ENCODE measurements at places on chromosomes 4 and X.
A peak's percentile ranks its signal among the peaks of the same experiment; 100 is the strongest.

GRCh38 chr4:38254825-38255224 is 294.6 kb downstream of the PTTG2 start:
- DNase-seq: no peak

- no peak for DNase-seq
Observed at GRCh38 chrX:153340111-153340510, 6.2 kb downstream of the ZNF275 start.

GRCh38 chrX:44101281-44101680 is 128.1 kb upstream of the NDP start:
- no peak for DNase-seq

- no peak for DNase-seq
Observed at GRCh38 chr4:118367361-118367760, 14.6 kb upstream of the PRSS12 start.

- no peak for DNase-seq
Observed at GRCh38 chrX:108163333-108164082, 71.9 kb downstream of the ATG4A start.

DNA sequence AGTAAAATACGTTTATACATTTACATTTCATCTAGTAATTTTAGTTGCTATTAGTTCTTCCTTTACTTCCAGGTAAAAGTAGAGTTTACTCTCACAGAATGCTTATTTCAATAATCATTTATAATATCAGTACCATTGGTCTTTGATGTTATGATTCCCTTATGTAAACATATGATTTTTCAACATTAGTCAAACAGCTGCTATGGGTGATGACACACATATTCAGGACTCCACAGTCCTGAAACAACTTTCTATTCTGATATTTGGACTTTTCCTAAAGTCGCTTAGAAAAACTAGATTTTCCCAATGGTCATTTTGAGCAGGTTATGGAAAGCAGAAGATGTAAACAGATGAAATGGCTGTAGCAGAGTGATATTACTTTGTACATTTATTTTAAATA is 369.8 kb downstream of the UNC5C start:
- DNase-seq: no peak

DNA sequence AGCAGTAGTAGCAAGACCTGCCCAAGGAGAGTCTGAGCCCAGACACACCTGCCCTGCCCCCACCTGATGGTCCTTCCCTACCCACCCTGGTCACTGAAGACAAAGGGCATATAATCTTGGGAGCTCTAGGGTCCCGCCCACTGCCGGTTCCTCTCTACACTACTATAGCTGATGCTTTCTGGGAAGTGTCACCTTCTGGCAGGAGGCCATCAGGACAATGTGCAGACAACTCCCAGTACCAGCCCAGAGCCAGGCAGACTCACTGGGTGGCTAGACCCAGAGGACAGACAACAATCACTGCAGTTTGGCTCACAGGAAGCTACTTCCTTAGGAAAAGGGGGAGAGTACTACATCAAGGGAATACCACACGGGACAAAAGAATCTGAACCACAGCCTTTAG is 312.7 kb downstream of the SPRY1 start:
- no peak for DNase-seq

DNA sequence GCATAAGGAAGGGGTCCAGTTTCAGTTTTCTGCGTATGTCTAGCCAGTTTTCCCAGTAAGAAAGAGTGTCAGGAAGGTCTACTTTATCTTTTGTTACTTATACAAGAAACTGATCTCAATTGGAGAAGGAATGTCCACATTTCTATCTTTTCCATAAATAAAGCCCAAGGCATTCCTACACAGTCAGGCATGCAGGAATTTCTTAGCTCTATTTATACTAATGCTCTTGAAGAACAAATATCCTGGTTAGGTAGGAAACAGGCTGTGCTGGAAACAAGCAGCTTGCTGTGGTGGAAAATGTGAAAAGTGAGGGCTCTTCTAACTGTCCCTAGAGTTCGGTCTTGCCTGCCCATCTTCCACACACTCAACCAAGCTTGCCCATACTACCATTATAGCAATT is 37.9 kb upstream of the PITX2 start:
- DNase-seq: no peak

DNA sequence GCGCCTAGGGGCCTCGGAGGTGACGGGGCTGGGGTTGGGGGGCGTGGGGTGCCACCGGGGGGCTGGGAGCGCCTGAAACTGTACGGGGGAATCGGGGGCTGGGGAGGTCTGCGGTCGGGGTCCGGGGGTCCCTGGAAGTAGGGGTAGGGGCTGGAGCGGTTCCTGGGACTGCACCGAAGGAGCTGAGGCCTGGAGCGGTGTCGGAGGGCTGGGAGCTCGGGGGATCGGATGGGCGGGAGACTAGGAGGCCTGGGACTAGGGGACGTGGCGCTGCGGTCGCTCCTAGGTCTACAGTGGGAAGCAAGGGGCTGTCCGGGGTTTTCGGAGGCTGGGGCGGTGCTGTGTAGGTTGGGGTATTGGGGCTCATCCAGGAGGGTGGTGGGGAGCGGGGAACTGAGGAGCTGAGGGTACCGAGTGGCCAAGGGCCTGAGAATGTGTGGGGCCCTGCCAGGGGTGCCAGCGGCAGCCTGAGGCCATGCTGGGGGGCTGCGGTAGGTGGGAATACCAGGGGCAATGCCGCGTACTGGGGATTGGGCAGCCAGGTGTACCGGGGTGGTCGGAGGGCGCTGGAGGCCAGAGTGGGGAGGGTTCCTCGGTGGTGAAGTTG is 562 bp downstream of the AKAP17A start:
- DNase-seq: no peak

DNA sequence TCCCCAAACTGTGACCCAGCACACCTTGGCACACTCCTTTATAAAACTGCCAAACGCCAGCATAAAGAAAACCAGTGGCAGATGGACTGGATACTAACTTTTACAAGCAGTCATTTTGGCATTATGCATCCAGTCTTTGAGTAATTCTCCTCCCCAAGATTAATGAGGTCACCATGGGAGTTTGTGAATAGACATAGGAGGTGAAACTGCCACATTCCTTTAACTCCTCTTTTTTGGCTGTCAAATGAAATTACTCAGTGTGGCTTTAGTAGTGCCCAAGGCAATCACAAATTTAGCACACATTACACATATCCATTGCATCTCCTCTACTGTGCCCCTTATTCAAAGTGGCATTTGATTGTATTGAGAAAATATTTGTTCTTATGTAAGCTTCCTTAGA is 315.3 kb upstream of the FGF13 start:
- DNase-seq: no peak

- DNase-seq: no peak
Observed at GRCh38 chrX:136780763-136781162, at the start of gene ARHGEF6. Gene ARHGEF6, minus strand, starts transcription at chrX:136780932. Its CDS starts 50 bp downstream, at chrX:136780882.

GRCh38 chrX:132834109-132834508 is 124.3 kb downstream of the HS6ST2 start:
- no peak for DNase-seq

- DNase-seq: peak; percentile 64
Observed at GRCh38 chrX:38142610-38143009, 78.1 kb downstream of the SRPX start.

GRCh38 chrX:110317061-110317819 is 645 bp downstream of the AMMECR1 start:
- DNase-seq: no peak

- no peak for DNase-seq
Observed at GRCh38 chr4:42965326-42965725, 72.8 kb downstream of the GRXCR1 start.

DNA sequence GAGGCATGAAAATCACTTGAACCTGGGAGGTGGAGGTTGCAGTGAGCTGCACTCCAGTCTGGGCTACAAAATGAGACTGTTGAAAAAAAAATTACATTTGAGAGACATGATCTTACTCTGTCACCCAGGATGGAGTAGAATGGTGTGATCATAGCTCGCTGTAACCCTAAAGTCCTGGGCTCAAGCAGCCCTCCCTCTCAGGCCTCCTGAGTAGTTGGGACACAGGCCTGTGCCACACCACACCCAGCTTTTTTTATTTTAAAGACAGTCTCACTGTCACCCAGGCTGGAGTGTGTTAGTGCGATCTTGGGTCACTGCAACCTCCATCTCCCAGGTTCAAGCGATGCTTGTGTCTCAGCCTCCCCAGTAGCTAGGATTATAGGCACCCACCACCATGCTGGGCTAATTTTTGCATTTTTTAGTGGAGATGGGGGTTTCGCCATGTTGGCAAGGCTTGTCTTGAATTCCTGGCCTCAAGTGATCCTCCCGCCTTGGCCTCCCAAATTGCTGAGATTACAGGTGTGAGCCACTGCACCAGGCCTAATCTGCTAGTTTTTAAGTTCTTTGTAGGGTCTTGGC is 6.1 kb downstream of the RPS3A start:
- DNase-seq: no peak

- DNase-seq: peak; percentile 30
Observed at GRCh38 chr4:99180382-99181070, 36.4 kb upstream of the ADH4 start.

DNA sequence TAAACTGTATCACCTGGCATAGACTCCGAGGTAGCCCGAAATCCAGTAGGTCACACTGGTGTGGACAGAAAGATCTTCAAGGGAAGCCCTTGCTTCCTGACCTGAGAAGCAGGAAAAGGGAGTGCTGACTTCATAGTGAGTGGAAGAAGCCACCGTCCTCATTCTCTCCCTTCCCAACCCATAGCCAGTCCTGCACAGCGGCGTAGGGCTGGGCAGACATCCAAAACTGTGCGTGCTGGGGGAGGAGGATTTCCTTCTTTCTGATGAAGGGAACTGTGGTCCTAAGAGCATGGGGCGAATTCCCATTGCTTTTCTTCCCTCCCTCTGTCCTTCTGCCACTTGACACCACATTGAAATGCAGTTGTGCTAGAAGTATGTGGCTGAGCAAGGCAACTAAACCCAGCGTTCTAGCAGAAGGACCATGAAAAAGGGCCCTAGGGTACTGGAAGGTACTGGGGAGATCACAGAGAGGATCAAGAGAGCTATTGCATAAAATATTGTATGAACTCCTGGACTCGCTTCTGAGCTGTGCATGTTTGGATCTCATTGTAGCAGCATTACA is 66.9 kb downstream of the STOX2 start:
- DNase-seq: no peak

- no peak for DNase-seq
Observed at GRCh38 chr4:100898844-100899243, 381.0 kb upstream of the EMCN start.

GRCh38 chr4:170465429-170465828 is 375.7 kb upstream of the AADAT start:
- DNase-seq: no peak

DNA sequence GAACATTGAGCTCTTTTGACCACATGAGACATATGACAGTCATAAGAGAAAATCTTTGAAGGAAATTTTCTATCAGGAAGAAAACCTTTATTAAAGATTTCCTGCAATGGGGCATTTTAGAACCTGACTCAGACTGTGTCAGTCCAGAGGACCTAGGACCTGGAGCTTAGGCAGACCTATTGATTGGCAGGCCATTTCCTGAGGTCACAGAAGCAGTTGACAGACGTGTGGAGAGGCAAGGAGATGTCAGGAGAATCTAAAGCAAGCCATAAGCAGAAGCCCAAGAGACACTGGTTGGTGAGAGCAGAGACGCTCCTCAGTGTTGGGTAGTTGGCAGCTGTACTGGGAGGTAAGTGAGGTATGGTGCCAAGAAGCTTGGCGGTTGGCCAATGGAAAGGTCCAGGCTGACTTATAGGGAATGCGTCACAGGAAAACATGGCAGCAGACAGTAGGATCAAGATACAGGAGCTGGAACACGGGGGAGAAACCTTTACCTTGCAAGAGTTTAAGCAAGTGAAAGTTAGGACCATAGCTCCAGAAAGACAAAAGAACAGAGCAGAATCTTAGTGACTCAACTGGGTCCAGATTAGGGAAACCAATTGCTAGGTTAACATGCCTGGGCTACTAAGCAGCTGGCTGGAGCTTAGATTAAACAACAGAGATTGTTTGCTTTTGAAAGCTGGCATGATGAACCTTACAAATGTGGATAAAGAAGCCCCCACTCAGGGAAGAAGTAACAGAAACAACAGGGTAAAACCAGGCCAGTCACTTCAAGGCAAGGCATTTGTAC is 18.6 kb downstream of the PALLD start:
- no peak for DNase-seq

DNA sequence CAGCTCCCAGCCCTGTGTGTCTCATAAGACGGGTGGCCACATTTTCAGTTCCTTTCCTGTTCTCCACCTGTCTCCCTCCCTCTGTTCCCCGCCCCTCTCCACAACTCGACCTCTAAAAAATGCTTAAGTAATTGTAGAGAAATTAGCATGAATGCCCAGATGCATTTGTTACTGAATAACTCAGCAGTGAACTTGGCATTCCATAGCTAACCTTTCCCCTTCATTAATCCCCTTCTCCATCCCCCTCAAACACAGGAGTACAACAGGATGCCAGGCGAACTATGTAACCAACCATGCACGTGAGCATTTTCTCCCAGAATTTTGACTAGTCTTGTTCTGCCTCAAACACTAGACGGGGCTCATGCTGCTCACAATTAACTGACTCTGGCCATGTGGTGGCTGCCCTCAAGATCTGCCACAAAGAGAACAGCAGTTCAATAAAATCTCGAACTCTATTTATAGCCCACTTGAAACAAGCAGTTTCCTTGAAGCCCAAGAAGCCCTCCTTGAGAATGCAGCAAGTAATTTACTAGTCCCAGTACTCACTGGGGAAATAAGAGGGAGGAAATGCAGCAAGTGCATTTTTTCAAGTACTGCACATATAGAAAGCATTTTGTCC is 351.2 kb downstream of the ARHGAP24 start:
- DNase-seq: peak; percentile 45

DNA sequence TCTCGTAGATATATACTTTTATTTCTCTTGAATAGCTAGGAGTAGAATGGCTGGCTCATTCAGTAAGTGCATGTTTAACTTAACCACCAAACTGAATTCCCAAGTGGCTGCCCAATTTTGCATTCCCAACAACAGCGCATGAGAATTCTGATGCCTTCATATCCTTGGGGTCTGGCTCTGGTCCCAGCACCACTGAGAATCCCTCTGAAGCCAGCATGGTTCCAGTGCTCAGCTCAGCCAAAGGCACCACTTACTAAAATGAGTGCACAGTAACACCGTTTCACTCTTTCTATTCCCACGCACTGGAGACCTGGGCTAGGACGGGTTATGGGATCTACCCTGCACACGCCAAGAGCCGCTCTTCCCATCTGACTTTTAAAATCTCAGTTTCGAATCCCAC is 60.4 kb downstream of the CASP3 start:
- no peak for DNase-seq

- no peak for DNase-seq
Observed at GRCh38 chr4:123783921-123784320, 387.3 kb downstream of the SPRY1 start.

GRCh38 chrX:51665981-51666380 is 16.6 kb downstream of the CENPVL2 start:
- DNase-seq: no peak

- DNase-seq: no peak
Observed at GRCh38 chr4:112513971-112514646, 1.9 kb downstream of the NEUROG2 start.
